ENCODE measurements at places on chromosomes 2 and 18.

DNA sequence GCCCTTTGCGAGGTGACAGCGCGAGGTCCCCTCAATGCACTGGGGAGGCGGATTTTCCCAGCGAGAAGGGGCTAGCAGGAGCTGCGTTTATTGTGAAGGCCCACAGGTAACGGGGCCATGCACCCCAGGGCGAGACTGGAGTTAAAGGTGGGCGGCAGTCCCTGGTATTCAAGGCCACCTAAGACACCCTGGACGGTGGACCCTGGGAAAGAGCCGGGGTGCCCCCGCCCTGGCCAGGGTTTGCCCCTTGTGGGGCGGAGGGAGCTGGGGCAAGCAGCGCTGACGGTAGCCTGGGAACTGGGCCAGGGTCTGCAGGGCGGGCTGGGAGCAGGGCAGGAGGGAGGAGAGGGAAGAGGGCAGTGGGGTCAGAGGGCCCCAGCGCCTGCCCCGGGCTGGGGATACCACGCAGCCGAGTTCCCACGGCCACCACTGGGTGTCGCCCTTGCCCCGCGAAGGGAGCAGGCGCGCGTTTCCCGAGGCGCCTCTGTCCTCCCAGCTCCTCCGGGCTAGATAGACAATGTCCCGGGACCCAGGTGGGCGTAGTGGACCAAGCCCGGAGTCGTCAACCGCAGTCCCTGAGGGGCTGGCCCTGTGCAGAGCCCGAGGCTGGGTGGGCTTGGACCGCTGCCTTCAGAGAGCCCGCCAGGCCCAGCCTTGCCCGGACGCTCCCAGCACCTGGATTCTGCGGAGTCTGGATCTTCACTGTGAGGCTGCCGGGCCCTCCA, 80.2 kb downstream of the SMAD4 start:
- DNase-seq = no peak

GRCh38 chr2:55152475-55153412, 79.3 kb downstream of the CLHC1 start:
- DNase-seq = no peak

DNA sequence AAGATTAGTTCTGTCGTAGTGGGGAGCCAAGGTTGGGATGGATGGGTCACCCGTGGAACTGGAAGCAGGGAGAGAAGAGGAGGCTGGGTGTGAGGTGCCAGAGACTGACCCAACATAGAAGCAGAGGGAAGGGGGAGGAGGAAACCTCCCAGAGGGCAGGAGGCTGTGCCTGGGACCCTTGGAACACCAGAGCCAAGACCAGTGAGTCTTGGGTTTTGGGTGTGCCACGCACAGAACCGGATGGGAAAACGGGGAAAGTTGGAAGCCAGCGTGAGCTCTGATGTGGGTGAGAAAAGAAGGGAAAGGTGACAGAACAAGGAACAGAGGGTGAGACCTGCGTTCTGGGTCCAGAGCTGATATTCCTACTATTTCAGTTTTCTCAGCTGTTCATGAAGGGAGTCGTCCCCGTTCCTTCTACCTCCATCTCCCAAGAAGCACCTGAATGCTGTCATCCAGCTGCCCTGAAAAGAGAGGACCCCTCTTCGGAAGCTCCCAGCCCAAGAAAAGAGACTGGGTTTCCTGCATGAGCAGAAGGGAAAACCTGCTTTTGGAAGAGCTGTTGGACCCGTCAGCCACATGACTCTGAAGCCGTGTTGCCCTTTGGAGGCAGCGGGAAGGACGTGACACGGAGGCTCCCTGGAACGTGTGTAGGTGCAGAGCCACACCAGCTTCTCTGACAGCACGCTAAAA, 250.1 kb downstream of the NDUFA10 start:
- no peak for DNase-seq

DNA sequence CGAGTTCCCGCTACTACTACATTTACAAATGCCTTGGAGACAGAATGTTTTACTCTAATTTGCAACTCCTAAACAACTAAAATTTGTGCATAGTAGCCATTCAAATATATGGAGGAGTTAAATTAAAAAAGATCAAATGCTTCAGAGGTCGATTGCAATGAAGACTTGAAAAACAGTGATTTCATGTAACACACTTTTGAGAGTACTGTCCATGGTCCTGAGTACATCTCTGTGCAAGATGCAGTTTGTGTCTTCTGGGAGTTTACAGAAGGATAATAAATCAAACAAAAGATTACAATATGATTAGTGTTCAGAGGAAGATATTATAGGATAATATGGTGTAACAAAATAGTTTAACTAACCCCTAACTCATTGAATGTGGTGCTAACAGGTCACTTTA, 894.7 kb downstream of the TMEM182 start:
- no peak for DNase-seq

- DNase-seq = no peak
Observed at GRCh38 chr2:191693166-191693565, 15.2 kb downstream of the NABP1 start.

DNA sequence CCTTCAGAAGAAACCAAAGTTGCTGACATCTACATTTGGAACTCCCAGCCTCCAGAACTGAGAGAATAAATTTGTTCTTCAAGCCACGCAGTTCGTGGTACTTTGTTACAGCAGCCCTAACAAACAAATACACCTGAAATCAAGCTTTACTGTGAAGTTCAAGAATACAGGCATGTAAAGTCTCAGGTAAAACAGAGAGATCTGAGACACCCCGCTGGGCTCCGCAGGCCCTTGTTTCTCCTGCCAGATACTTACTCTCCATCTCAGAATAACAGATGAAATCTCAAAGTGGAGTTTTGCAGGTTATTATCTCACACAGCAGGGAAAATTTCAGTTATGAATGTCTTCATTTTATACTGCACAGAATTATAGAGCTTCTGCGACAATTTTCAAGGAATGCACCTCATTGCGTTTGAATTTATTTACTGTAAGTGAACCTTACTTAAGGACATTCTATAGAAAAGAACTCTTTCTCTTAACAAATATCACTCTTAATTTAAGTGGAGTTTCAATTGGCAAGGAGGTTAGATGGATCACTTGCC, 492.4 kb upstream of the LRATD1 start:
- DNase-seq = no peak

DNA sequence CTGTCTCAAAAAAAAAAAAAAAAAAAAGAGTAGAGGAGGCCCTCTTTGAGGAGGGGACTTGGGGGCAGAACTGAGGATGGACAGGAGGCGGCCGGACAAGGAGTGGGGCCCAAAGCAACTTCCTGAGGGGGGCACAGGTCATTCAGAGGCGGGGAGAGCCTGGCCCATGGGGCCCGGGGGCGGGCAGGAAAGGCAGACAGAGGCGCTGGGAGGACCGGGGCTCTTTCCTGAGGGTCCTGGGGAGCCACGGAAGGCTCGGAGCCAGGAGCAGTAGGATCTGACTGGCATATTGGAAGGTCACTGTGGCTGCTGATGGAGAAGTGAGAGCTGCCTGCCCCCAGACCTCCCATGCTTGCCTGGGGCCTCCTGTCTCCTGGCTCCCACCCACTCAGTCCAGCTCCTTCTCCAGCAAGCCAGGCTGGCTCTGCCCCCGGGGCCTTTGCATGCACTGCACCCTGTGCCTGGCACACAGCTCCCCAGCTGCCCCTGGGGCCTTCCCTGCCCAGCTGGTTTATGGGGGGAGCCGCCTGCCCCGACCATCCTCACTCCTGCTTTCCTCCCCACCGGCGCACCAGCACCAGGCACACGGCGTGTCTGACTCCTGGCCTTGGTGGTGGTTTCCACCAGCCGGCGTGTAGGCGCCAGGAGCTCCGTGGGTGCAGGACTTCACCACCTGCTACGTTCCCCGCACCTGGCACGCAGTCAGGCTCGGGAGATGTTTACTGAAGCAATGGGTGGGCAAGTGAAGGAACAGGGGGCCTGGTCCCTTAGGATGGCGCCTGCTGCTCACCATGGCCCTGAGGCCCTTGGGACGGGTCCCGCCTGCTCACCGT, 5.6 kb downstream of the ESPNL start:
- no peak for DNase-seq

- DNase-seq = no peak
Observed at GRCh38 chr18:7011142-7011541, 106.5 kb downstream of the LAMA1 start.

DNA sequence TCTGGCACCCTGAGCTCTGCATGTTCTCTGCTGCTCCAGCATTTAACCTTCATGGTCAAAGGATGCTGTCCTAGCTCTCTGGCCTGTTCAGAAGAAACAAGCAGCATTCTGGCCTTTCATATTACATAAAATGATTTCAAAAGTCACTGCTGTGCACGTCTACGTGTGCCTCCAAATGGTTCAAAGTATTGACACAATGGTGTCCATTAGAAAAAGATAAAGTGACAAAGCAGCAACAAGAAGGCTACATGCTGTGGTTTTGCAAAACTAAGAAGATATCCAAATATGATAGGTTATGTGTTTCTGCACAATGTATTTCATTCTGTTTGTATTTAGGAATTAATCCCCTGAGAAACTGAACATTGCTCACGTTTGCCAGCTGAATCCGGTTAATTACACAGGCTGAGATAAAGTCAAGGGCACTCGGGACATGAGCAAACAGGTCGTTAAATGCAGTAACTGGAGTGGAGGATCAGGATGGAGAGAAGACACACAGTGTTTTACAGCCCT, 258.5 kb downstream of the DOK6 start:
- peak; percentile 31 for DNase-seq

- DNase-seq = no peak
Observed at GRCh38 chr2:184779777-184780176, 181.4 kb downstream of the ZNF804A start.

- no peak for DNase-seq
Observed at GRCh38 chr2:45498661-45499550, 112.2 kb downstream of the SRBD1 start.

GRCh38 chr2:199108056-199108455, 349.7 kb downstream of the SATB2 start:
- no peak for DNase-seq

DNA sequence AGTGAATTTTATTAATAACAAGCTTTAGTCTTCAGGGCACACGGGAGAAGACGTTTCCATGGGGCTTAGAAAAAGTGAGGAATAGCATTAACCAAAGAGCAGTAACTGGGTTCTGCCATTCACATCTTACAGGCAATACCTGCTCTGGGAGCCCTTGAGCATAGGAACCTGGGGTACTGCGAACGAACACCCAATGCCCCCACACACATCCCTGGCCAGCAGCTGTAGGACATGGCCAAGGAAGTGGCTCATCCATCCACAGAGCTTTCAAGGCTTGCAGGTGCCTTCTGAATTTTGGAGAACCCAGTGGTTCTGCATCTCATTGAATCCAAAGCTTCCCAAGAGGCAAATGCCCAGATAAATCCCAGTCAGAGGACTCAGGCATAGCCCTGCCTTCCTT, 152.2 kb downstream of the MYT1L start:
- no peak for DNase-seq

DNA sequence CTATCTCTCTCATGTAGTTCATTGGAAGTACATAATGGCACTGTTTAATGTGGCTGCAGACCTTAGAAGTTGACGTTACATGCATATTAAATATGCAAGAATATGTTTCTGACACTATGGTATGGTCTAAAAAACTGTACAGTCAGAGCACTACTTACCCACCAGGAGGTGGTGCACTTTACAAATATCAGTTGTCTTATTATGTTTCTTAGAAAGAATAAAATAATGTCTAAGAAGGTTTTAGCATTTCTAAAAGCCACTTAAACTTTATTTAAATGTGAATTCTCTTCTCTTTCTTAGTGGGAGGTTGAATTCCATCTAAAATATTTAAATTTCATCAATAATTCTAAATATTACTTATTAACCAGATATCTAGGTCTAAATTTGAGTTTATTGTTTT, 4.3 kb downstream of the TMEFF2 start:
- no peak for DNase-seq

GRCh38 chr18:48884771-48885170, 66.0 kb downstream of the SMAD7 start:
- DNase-seq = no peak

GRCh38 chr2:73981081-73982001, 3.4 kb upstream of the TET3 start:
- DNase-seq = peak; percentile 28

DNA sequence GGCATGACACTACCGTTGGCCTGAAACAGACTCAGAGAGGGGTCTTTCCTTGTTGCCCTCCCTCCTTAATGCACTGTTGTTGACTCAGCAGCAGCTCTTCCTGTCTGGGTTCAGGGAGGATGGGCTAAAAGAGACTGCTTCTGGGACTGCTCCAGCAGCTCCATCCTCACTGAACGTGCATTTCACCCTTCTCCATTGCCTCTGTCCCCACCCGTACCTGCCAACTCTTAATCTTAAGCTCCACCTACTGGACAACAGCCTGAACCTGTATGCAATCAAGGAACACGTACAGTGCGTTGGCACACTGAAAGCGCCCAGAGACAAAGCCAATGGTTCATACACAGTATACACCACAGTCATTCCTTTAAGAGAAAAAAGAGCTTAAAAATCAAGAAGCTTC, 230.8 kb upstream of the RAB6C start:
- DNase-seq = no peak

GRCh38 chr2:168165985-168166901, 81.2 kb downstream of the STK39 start:
- no peak for DNase-seq

DNA sequence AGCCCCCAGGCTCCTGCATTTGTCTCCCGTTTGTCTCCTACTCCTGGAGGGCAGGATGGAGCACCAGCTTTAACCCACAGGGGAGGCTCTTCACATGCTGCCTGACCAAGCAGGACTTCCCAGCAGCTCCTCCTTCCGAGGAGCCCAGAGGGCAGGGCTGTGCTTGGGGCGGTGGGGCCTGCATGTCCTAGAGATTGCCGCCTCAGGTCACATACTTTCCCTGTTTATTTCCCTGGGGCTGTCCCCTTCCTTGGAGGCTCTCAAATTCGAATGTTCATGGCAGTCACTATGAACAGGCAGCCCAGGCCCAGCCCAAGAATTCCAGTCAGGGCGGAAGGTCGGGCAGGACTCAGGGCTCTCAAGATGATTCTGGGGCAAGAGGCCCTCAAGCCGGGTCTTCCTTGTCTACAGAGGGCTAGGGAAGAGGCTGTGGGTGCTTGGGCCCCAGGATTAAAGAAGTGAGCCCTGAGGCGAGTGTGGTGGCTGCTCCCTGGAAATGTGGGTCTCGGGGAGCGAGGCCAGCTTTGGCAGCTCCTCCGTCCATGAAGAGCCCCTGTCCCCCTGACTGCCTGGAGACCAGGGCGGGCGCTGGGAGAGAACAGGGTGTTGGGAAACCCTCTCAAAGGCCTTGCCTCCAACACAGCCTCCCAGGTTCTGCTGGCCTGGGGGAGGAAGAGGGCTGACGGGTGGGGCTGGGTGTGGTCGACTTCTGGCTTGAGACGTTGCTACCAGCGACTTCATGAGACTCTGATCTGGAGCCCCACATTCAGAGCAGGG, 48.9 kb upstream of the HPCAL1 start:
- no peak for DNase-seq
